Islet precursor cell (in vitro differentiated cells): ENCODE measurements at places on chromosomes 7 and 10.
A peak's percentile ranks its signal among the peaks of the same experiment; 100 is the strongest.

GRCh38 chr7:74709880-74710671 is 52.6 kb downstream of the GTF2I start:
- DNase-seq: no peak

GRCh38 chr10:69629897-69630650 is at the start of gene FAM241B:
Gene FAM241B, plus strand, starts transcription at chr10:69630247. Its CDS starts 1,497 bp downstream, at chr10:69631744.
- peak; percentile 89 for DNase-seq

GRCh38 chr7:121302214-121302745 is 26.5 kb upstream of the WNT16 start:
- no peak for DNase-seq

GRCh38 chr7:98194186-98194585 is 17.1 kb upstream of the BHLHA15 start:
- no peak for DNase-seq

DNA sequence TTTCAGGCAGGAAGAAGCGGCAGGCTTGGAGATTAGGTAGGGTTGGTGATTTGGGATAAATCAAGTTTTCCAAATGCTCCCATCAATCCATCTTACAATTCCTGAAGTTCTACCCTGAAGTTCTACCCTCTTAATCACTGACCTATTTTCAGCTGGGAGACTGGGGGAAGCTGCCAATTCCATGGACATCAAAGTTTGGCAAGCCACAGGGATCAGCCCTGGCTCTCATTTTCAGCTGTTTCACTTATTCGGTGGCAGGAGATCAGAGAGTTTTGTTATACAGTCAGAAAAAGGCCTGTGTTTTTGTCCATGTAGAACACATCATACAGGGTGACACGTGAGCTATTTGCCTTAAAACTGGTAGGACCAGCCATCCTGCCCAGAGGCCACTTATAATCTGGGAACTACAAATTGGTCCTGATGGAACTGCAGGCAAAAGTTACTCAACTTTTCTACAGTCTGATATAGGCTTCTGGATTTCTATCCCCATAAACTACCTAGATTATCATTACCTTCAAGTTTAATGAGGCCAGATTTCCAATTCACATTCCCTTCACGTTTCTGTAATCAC is 112.9 kb upstream of the ZNF746 start:
- no peak for DNase-seq

DNA sequence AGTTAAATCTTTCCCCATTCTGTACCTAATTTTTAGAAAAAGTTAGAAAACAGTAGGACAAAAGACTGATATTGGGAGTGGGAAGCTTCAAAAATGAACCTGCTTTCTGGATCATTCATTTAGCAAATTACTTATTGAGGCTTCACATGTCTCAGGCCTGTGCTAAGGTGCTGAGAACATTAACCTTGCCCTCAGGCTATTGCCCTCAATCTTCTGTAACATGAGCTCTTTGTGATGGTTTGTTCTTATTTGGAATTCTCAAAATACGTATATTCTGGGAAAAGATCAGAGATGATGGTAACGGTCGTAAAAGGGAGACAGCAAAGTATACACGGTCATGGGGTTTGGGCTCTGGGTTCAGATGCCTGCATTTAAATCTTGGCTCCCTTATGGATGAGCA is 39.5 kb upstream of the PRKG1 start:
- DNase-seq: no peak

GRCh38 chr10:129494740-129495139 is 27.7 kb downstream of the MGMT start:
- DNase-seq: no peak

GRCh38 chr7:48617993-48618392 is 306.4 kb upstream of the CDC14C start:
- no peak for DNase-seq

DNA sequence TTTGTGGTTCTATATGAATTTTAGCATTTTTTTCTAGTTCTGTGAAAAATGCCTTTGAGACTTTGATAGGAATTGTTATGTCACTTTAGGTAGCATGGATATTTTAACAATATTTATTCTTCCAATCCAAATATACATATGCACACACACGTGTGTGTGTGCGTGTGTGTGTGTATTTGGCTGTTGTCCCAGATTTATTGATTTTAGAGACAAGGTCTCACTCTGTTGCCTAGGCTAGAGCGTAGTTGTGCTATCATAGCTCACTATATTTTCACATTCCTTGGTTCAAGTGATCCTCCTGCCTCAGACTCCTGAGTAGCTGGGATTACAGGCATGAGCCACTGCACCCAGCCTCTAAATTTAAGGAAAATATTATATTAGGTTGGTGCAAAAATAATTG is 162.5 kb upstream of the TRIM24 start:
- no peak for DNase-seq

DNA sequence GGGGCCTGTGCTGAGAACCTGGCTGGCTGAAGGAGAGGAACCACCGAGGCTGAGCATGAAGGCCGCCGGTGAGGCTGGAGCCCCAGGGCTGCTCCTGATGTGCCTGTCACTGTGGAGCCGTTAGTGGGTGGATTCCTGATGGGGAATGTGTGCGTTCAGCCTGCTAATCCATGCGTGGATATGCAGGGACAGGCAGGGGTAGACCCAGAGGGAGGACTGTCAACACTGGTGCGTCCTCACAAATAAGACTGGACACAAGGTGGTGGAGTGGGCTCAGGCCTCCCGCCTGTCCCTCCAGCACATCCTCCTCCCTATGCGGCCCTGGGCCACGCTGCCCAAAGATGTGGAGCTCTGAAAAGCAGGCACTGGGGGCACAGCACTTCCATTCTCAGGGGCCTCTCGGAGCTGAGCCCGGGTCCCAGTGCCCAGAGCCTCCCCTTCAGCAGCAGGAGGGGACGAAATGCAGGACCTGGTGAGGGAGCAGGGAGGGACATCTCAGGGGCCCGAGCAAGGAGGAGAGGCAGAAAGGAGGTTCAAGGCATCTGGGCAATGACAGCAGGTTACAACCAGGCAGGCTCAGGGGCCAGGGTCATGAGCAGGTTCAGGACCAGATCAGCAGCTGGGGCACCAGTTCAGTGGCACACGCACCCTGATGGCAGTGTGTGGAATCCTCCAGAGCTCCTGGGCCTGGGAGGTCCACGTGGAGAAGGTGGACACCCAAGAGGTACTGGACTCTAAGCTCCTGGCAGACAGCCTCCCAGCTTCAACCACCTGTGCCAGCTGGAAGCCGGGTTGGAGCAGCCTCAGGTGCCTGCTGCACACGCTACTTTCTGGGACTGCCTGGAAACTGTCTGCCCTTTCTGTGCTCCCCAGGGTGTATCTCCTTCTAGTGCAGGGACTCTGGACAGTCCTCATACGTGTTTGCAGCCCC is 33.5 kb upstream of the ANTXRL start:
- DNase-seq: no peak

DNA sequence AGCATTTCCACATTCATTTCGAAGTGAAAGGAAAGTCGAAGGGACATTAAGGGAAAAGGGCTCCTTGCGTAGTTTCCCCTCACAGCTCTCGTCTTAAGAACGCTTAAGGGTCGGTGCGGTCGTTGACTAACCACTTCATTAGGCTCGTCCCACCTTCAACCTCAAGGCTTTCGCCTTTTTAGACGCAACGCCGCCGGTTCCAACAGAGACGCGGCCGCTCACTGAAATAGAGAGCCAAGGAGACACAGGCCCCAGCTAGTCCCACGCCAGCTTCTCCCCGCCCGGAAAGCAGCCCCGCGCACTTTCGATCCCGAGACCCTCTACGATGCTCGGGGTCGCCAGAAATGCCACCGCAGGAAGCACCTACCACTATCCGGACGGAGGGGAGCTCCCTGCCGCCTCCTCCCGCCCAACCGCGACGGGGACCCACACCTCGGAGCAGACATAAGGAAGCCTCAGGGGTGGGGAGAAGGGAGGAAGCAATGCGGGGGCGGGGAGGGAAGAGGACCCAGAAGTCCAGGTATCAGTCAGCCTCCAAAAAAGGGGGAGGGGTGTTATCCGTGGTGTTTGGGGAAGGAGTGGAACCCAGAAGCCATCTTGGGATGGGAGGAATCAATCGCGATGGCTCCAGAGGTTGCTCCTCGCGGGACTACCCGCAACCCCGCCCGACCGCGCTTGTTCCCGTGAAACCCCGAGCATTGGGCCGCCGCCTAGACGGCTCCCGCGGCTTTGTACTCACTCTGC is 559 bp downstream of the TRA2A start:
- peak; percentile 68 for DNase-seq

- no peak for DNase-seq
These were observed 132.0 kb downstream of the ST7 start for GRCh38 chr7:117085275-117085674.

DNA sequence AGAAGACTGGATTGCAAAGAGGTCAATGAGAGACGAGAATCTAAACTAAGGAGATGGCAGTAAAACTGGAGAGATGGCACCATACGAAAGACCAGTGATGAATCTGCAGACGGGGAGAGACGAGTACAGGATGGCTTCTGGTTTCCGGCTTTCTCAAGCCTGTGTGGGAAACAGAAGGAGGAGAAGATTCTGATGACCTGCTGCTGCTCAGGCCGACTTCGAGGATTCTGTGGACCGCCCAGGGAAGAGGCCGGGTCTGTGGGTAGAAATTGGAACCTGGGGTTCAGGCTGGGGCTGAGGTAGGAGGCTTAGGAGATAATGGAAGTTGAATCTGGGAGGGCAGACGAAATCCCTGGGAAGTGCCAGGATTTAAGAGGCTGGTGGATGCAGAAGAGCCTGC is 48.6 kb downstream of the PARP12 start:
- no peak for DNase-seq

DNA sequence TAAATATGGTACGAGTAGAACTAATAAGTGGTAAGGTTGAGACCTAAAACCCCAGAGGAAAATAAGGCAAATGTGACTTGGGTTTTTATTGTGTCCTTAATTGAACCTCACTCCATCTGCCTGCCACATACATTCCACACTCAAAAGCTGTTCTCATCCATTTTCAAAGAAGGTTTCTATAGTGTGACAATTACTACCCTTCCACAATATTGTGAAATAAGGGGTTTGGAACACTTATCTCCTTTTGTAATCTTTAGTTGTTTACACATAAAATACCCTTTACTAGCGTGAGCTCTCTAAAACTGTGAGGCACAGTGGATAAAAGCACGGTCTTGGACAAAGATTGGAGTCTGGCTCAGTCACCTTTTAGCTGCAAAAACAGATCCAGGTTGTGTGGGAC is 166.6 kb downstream of the THSD7A start:
- DNase-seq: no peak

GRCh38 chr10:123068087-123068853 is 59.5 kb downstream of the ACADSB start:
- DNase-seq: no peak

DNA sequence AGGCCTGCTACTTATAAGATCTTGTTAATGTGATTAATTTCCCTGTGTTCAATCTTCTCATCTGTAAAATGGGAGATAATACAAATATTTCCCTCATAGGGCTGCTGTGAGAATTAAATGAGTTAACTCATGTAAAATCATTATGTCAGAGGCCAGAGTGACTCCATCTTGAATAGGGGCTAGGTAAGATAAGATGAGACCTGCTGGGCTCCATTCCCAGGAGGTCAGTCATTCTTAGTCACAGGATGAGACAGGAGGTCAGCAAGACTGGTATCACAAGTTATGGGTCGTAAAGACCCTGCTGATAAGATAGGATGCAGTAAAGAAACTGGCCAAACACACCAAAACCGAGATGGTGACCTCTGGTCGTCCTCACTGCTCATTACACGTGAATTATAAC is 200.7 kb downstream of the CYP26A1 start:
- peak; percentile 71 for DNase-seq

- no peak for DNase-seq
These were observed 6.6 kb downstream of the GCC1 start for GRCh38 chr7:127578711-127579275.

DNA sequence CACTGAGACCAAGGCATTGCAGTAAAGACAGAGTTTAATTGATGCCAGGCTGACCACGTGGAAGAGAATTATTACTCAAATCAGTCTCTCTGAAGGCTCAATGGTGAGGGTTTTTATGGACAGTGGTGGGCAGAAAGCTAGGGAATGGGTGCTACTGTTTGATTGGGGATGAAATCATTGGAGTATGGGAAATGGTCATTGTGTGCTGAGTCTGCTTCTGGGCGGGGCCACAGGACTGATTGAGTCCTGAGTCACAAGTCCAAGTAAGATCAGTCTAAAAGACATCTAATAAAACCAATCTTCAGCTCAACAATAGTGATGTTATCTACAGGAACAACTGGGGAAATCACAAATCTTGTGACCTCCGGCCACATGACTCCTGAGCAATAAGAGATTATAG is 868.4 kb downstream of the SORCS3 start:
- DNase-seq: no peak

- DNase-seq: no peak
These were observed 17.4 kb downstream of the SNX8 start for GRCh38 chr7:2296832-2297231.

GRCh38 chr10:70617798-70618568 is 15.4 kb upstream of the PRF1 start:
- no peak for DNase-seq

DNA sequence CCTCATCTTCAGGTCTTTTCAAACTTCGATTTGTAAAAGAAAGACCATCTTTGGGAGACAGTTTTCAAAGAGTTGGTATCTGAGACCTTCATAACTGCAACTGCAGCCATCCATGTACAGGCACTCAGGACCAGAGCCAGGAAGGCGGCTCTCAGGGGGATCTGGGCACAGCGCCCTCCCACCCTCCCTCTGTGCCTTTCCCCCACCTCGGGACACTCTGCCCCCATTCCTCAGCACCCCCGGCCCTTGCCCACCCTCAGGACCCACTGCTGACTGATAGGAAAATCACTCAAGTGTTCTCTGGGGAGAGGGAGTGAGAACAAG is 143.6 kb downstream of the CUBN start:
- no peak for DNase-seq

GRCh38 chr7:49791088-49791741 is 17.8 kb downstream of the VWC2 start:
- peak; percentile 72 for DNase-seq

DNA sequence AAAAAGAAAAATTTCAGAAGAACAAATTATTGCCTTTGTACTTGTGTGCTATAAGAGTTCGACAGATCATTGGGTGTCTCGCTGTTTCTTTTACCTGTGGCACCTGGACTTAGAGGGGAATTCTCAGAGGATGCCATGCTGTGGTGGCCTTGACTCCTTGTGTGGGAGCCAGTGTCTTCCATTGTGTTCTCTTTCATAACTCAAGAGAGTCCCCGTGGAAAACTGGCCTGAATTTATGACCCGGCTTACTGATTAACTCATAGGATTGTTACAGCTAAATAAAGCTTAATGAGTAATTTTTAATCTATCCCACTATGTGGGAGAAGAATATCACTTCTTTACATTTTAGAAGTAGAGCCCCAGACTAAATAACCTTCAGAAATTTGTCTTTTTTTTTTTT is 54.5 kb downstream of the UBE3C start:
- no peak for DNase-seq

GRCh38 chr10:109953766-109954165 is 30.5 kb upstream of the XPNPEP1 start:
- DNase-seq: no peak

- DNase-seq: peak; percentile 29
These were observed 177.5 kb downstream of the DNAJB6 start for GRCh38 chr7:157514306-157514705.

GRCh38 chr7:65371468-65371867 is 2.2 kb upstream of the ZNF92 start:
- DNase-seq: no peak

GRCh38 chr7:77450054-77450453 is 33.9 kb upstream of the GSAP start:
- no peak for DNase-seq
